NCI-H2171 (cell line): ENCODE measurements at places on chromosomes 4 and X.

GRCh38 chrX:7950865-7951264 is 23.7 kb upstream of the PNPLA4 start:
- no peak for DNase-seq

GRCh38 chr4:53321151-53321983 is 44.5 kb downstream of the SCFD2 start:
- DNase-seq = no peak

DNA sequence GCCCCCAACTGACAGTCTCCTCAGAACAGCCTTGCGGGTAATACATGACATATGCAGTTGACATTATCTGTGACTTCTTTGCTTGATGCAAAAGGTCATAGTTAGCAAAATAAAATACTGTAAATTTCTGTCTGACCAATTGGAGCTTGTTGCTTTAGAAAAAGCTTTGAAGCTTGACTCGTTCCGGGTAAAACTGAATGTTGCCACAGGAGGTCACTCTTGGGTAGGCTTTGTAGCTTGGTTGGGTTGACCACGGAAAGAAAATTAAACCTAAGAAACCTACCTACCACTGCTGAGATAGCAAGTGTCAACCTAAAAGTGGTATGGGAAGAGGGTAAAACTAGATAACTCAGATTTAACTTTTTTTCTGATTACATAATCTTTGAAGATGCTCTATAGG is 23.2 kb downstream of the PRPS2 start:
- no peak for DNase-seq

DNA sequence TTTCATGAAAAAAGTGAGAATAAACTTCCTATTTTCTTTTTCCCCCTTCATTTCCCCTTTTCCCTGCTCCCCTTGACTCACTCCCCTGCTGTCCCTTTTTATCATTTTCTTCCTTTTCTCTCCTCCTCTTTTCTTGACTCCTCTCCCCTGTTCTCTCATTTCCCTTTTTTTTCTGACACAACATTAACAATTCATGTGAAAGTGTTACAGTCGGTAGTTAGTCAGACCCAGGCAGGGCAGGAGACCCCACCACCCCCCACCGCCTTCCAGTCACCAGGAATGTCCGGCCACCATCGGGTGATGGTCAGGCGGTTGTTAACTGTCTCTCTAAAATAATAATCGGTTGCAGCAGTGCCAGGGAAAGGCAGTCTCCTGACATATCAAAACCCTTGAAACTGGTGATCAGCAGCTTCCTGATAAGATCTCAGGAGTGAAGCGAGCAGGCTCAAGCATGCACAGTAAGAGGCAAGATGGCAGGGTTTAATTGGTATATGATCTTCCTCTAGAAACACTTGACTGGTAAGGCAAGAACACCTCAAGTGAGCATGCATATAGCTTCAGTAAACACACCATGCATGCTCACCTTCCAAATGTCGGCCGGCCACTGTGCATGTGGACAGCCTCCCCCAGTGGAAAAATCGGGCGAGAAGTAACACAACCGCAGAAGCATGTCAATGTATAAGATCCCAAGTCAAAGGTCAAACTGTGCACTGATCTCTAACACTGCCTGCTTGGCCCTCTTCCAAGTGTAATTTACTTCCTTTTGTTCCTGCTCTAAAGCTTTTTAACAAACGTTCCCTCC is 191.4 kb downstream of the NDST4 start:
- DNase-seq = peak; percentile 61

DNA sequence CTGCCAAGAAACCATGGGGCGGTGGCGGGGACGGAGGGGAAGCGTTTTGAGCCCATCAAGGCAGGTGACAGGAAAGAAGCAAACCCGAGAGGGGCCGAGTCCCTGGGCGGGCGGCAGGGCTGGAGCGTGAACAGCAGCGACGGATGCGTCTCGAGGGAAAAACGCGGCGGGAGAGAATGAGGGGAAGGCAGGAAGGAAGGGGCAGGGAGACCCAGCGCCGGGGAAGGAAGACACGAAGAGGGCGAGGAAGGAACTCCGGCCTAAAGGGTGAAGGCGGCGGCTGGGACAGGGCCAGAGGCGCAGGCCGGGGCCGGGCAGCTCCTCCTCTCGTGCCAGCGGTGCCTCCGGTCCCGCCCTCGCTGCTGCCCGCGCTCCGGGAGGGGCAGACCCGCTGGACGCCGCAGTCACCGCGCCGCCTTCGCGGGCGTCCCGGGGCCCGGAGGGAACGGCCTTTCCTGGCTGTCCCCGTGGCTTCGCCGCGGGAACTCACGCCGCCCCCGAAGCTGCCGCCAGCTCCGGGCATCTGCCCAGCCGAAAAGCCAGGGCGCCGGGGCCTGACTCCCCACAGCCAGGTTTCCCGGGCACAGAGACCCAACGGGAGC is 751 bp upstream of the RGS12 start:
- DNase-seq = no peak

GRCh38 chr4:171118091-171118490 is 695.1 kb upstream of the GALNTL6 start:
- no peak for DNase-seq

- no peak for DNase-seq
Measured at GRCh38 chr4:174423257-174423944, 98.9 kb downstream of the HPGD start.

GRCh38 chr4:3756343-3757059 is 9.7 kb upstream of the ADRA2C start:
- no peak for DNase-seq

DNA sequence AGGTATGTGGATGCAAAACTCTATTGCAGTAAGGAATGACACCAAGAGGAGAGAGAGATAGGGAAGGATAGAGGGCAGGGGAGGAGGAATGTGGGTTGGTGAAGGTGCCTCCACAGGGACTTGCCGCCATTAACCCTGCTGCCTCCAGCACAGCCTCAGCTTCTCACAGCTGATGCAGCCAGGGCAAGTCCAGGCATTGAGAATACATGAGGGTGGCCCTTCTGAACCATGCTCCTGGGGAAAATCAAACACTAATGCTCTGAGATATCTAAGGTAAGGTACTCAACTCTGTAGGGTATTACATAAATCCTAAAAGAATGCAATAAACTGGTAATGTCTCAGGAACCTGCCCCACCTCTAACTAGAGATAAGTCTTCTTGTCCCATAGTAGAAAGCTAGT is 28.7 kb downstream of the UGT2B7 start:
- DNase-seq = no peak

DNA sequence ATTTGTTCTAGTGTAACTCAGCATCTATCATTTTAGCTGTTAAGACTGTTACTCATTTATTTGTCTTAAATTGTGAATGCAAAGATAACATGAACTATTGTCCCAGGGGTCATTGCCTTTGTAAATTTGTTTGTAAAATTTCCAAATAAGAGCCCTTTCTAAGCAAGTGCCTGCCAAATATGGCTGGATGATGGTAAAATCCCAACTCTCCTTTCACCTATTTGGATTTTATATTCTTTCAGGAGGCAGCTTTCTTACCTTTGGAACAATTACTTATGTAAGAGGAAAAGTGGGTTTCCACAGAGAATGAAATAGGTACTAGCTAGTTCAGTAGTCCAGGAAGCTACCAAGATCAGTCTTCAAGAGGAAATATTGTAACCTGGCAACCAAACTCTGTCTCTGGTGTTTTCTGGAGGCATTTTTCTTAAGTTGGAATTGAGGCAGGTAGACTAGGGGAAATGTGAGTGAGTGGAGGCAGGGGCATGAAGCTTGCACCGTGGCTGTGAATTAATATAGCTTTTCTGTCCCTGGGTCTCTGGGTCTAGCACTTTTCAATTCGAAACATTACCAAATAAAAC is 363.0 kb upstream of the ZCCHC13 start:
- DNase-seq = no peak

DNA sequence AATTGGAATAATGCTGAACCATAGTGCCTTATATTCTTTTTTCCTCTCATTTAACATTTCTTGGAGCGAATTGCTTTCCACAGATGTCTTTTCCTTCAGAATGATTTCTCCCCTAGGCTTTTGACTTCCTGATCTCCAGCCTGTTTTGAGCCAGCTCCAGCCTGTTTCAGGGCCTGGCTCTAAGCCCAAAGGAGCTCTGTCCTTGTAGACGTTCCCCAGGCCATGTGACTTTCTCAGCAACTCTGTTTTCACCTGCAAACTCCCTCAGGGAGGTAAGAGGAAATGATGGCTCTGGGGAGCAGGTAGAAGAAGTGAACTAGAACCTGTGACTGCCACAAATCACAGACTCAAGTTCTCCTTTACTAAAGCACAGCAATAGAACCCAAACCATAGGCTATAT is 89.1 kb downstream of the AKAP4 start:
- no peak for DNase-seq

- DNase-seq = no peak
Measured at GRCh38 chrX:97199501-97199900, 315.8 kb downstream of the RPA4 start.

DNA sequence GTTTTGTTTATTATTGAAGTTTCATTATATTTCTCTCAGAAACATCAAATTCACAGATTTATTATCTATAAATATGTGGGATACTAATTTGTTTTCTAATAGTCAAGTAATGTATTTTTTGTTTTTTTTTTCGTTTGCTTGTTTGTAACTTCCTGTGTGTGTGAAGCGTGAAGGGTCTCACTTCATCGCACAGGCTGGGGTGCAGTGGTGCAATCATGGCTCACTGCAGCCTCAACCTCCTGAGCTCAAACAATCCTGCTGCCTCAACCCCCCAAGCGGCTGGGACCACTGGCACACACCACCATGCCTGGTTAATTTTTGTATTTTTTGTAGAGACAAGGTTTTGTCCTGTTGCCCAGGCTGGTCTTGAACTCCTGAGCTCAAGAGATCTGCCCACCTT is 55.1 kb downstream of the SH3RF1 start:
- DNase-seq = no peak

- no peak for DNase-seq
Measured at GRCh38 chr4:22492987-22493386, 22.9 kb downstream of the ADGRA3 start.

DNA sequence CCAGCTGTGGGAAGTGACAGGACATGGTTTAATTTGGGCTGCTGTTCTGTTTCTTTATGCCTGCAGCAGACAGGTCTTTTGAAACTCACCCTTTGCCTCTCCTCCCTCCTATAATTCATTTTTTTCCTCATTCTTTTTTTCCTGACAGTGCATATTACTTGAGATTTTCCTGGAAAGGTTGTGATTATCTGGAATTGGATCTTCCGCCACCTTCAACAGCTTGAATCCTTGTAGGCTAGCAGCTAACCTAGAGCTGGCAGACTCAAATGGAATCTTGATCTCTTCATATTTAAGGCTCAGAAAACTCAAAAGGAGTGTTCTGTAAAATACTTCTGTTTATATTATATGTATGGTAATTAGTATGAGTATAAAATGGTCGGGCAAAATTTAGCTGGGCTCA is 49.3 kb upstream of the CLCN4 start:
- DNase-seq = no peak

DNA sequence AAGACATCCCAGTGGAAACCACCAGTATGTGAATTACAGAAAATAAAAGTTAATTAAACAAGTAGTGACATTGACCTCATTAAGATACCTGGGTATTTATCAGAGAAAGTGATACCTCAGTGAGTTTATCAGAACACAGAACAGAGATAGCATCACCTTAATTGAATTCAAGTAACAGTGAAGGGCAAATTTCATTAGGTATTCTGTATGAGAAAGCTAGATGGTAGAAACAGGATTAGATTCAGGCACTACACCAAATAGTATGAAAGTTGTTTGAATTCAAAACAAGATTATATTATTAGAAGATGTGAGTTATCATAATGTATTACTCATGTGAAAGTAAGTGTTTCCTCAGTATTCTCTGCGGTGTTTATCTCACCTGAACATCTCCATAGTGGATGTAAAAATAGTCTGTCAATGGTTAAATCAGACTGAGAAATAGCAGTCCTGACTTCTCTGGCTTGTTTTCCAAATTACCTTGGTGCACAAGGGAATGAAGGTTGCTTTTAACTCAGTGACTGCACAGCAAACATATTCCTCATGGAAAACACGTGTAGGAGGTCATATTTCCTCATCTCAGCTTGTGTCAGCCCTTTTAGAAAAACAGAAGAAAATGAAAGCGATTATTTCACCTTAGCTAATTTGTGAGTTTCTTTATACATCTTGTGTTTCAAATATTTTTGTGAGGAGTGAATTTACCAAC is 79.9 kb upstream of the PCDH18 start:
- no peak for DNase-seq

- DNase-seq = no peak
Measured at GRCh38 chr4:100838286-100838685, 320.5 kb upstream of the EMCN start.

DNA sequence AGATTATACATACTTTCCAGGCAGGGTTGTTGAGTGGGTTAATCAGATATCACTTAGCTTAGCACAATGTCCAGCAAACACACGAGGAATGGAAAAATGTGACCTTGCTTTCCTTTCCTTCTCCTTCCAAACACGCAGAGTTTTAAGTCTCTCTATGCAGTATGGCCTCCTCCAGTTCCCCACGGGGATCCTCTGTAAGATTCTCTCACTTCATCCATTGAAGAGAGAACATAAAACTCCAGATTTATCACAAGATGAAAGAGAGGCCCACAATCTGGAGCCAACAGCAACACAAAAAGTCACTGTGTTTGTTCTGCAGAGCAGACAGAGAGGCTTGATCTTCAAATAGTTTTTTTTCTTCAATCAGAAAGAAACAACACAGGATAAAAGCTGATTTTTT is 336.8 kb upstream of the CLNK start:
- no peak for DNase-seq

DNA sequence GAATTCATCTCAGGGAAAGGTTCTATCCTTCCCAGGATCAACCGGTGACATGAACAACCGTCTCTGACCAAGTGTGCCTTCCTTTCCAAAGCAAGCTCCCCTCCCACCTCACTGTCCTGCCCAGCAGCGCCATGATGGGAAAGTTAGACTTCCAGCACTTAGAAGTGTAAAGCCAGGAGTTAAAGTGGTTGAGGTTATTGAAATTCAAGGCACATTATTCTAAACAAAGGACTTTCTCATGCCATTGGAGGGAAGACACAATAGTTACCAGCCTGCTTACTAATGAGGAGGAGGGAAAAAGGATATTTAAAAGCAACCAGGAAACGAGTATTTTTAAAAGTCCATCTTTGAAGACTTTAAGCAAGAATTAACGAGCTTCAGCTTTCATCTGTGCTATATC is 96.8 kb downstream of the NSUN7 start:
- no peak for DNase-seq

DNA sequence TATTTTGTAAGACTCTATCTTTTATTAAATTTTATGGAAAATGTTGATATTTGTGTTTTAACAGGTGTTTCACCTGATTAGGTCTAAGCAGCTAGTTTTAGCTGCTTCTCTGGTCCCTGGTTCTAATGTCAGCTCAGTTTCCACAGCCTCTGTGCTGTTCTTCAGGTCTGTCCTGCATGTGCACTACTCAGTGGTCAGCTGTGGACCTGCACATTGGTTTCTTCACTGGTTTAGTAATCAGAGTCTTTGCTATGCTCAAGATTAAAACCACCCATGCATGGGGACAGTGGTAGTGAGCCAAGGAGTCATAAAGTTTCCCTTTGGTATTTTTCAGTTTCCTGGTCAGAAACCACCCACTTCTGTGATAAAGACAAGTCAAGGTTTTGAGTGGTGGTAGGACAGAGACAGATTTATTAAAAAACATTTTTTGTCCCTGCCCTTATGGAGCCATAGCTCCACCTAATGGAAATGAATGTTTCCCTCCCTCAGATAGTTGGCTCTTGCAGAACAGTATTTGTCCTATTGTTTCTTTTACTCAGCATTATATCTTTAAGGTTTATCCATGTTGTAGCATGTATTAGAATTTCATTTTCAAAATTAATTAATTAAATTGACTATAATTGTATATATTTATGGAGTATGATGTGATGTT is 36.8 kb upstream of the VBP1 start:
- DNase-seq = no peak
